ENCODE measurements at places on chromosomes 1 and 21. TPM values are rescaled to one million over a fixed set of nuclear protein-coding genes. Genes with fewer than 3 reads are reported as not detected.

DNA sequence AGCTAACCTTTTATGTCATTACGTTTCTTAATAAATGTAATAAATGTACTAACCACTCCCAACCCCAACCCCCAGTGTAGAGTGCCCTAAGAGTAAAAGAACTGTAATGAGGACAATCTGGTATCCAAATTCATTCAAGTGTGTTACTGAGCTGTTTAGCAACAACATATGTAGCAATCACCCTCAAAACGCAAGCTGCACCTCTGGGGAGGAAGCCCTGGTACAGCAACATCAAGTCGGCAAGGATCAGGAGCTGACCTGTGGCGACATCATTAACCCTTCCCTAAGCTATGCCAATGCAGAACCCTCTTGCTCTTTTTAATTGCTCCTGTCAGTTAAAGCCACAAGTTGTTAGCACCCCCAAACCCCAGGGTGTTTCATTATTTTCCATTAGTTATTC, 47.1 kb downstream of the STX6 start:
- DNase-seq, result no peak
- peaks cover 3% of the 10 kb centered on the region for H3K36me3 ChIP-seq
- H3K27me3 ChIP-seq, result no peaks in the 10 kb centered on the region
- H3K27ac ChIP-seq, result no peak overlapping the region

DNA sequence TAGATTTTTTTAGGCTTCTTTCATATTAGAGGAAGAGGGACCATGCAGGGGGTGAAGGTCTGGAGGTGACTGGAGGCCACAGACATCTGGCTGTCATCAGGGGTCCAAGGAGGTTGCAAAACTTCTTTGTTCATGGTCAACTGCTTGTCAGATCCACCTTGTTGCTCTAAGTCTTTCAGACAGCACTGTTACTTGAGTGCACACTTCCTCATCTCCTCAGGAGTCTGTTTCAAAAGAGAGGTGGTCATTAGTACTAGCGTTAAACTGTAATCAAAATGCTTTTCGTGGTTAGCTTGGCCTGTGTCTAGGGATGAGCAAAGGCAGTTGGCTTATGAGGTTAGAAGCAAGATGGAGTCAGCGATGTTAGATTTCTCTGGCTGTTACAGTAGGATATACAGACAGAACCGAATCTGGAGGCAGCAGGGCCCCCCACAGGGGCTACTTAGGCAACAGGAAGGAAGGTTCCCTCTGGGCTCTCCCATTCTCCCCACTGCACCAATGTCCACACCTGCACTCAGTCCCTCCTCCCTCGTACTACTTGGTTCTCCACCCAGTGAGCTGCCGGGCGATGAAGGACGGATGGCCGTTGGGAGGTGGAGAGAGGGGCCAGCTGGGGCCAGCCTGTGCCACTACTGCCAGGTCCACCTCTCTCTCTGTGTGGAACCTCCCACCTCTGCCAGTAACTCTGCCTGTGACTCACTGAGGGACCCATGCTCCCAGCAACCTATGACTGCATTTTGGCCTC, 57.2 kb downstream of the TOR1AIP2 start:
- no peak overlapping the region for H3K4me3 ChIP-seq
- H3K36me3 ChIP-seq, result no peaks in the 10 kb centered on the region
- no peaks in the 10 kb centered on the region for H3K27me3 ChIP-seq
- no peak overlapping the region for H3K27ac ChIP-seq
- no peaks in the 10 kb centered on the region for H3K4me1 ChIP-seq

Gene S100A16
- polyA plus RNA-seq, result 251 TPM

GRCh38 chr21:46095083-46095719, 2.7 kb upstream of the COL6A2 start:
- peak; percentile 33 for DNase-seq
- no peaks in the 10 kb centered on the region for H3K36me3 ChIP-seq
- no peak overlapping the region for H3K4me3 ChIP-seq
- H3K27ac ChIP-seq, result no peak overlapping the region
- peaks cover 6% of the 10 kb centered on the region for H3K4me1 ChIP-seq
- no peaks in the 10 kb centered on the region for H3K27me3 ChIP-seq

Gene USP33
- polyA plus RNA-seq, result 37.5 TPM

Gene RGS8
- not detected for polyA plus RNA-seq

Gene TGFBR3
- polyA plus RNA-seq, result 5.1 TPM
